Iris pigment epithelial cell (primary cell): ENCODE measurements at places on chromosomes 7 and 10.
A peak's percentile ranks its signal among the peaks of the same experiment; 100 is the strongest.

GRCh38 chr10:25047591-25048301 lies 31.3 kb downstream of the THNSL1 start:
- DNase-seq, result peak; percentile 25

DNA sequence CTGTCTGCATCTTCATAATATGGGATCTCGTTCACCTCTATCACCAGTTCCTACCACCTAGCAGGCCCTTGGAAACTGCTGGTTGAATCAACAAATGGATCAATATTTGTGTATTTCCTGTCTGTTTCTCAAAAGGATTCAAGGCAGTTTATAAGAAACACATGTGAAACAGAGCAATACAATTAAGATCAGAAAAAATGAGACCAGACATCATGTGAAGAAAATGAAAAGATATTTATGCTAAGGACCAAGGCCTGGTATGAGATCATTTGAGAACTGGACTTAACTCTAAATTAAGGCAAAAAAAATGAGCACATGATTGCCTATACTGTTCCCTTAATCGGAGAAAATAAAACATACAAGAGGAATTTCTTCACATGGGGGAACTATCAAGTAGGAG lies 589.0 kb downstream of the SUGCT start:
- DNase-seq, result no peak

DNA sequence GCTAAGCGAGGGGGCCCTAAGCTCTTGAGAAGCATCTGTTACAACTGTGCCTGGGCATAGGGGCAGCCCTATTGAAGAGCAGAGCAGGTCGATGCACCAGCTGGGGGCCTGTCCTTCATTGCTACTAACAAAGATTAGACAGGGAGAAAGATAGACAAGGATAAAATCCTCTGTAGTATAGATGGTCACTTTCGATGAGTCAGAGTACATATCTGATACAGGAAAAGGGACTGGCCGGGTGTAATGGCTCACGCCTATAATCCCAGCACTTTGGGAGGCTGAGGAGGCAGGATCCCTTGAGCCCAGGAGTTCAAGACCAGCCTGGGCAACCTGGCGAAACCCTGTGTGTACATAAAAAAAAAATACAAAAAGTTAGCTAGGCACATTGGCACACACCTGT lies 13.6 kb downstream of the OPTN start:
- no peak for DNase-seq

DNA sequence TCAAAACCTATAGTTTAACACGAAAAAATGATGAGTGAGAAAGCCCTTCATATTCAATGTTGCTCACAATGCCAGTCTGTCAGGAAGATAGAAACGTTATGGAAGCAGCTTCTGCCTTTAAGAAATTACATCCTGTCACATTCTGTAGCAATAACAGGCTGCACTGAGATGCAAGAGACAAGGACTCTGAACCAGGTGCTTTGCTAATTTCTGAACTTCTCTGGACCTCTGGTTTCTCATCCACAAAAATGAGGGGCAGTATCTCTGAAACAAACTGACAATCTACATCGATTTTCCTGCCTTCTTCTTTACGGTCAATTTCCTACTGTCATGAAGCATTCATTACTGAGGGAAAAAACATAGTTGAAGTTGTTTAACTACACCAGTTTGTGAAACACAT lies 234.0 kb downstream of the SNX13 start:
- no peak for DNase-seq

GRCh38 chr7:107870427-107871000 lies 20.5 kb upstream of the DLD start:
- DNase-seq, result no peak

DNA sequence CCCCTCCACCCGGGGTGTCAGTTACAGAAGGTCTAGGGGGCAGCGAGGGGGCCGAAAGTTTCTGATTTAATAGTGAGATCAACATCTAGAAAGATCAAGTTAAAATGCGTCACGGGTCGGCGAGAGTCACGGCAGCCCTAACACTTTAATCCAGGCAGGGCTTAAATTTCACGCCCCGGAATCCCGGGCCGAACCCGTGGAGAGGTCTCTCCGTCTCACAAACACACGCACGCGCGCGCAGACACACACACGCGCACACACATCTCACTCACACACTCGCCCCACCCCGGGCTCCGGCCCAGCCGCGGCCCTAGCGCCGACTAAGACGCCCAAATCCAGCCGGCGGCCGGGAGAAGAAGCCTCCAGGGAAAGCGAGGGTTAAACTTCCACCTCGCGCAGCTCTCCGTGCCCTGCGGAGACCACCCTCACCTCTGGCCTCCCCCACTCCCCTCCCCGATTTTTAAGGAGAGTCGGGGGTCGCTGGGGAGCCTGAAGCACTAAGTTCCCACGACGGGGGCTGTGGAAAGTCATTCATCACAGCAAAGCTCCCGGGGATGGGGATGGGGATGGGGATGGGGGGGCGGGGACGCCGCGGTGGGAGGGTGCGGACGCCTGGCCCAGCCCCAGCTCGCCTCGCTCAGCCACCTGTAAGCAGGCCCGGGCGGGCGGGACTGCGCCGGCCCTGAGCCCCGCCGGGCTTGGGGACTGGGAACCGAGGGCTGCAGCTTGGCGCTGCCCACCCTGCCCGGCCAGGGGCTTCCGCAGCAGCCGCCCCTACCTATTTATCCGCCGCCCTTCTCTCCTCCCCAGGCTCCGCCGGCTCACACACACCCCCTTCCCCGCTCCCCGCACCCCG lies 1.6 kb downstream of the PDGFA start:
- DNase-seq, result peak; percentile 74

- DNase-seq, result no peak
These were observed 8.8 kb downstream of the TDRD1 start for GRCh38 chr10:114188001-114188400.

- peak; percentile 35 for DNase-seq
These were observed 619 bp downstream of the EXOC4 start for GRCh38 chr7:133253519-133253875.

DNA sequence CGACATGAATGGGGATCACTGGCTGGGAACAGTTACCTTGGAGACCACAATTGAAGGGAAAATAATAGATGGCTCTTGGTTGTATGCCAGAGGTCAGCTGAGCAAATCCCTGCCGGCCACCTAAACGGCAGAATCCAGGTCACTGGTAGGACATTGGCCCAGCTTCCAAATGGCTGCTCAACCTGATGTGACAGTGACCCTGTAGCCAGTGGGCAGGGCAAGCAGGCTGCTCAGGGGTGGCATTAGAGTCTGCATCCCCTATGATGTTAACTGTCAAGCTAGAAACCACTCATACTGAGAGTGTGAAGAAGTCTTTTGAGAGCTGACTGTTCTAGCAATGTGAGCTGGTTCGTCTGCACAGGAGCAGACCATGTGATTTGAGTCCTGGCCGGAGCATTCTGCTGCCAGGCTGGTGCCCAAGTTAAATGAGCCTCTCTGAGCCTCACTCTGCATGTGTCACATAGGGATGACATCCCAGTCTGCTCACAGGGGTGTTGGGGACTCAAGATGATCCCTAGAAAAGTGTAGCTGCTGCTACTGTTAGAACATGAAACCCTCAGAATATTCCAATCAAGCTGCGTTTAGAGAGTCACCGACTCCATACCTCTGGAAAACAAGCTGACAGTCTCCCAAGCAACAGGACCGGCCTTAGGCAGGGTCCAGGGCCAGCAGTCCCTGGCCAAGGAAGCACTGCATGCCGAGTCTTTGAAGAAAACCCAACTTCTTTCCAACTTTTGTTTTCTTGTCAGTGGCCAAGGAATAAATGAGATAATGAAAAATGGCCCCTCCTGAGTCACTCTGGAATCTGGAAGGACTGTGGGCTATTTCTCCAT lies 69.7 kb downstream of the VWA2 start:
- peak; percentile 18 for DNase-seq

DNA sequence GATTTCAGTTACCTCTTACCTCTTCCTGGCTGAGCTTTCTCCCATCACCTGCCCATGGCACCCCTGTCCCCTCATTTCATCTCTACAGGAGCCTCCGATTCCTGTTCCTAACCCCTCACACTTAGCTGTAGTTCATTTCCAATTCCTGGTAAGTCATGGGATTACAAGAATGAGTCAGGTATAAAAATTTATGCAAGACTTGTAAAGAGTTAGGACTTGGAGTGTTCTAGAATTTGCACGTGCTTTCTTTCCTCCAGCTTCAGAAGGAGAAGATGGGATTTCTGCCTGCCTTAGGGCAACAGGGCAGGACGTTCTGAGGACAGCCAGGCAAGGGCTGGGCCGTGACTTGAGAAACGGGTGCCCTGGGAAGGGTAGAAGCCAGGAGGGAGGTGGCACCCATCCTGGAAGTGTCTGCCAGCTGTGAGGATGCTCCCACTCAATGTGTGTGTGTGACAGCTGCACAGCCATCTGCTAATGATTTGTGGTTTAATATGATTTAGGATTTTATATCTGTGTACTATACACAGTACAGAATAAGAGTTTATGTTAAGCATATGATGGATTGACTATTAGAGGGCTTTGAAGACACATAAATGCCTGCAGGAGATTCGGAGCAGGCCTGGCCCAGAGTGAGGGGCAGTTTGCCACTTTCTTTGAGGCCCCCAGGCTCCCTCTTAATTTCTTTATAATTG lies 81.5 kb upstream of the VIPR2 start:
- no peak for DNase-seq

DNA sequence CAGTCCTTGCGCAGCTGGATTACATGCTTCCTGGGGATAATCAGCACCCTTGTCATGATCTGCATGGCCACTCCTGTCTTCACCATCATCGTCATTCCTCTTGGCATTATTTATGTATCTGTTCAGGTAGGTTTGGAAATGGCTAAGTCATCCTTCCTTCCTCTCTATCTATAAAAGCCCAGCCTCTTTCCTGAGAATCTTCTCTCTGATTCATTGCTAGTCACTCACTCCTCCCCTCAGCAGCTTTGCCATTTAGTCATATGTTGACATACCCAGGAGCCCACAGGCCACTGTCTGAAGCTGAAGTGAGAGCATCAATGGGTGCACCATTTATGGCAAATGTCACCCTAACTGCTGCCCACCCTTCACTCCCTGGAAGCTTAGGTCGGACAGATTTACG lies 52.0 kb downstream of the ABCC2 start:
- DNase-seq, result peak; percentile 87

DNA sequence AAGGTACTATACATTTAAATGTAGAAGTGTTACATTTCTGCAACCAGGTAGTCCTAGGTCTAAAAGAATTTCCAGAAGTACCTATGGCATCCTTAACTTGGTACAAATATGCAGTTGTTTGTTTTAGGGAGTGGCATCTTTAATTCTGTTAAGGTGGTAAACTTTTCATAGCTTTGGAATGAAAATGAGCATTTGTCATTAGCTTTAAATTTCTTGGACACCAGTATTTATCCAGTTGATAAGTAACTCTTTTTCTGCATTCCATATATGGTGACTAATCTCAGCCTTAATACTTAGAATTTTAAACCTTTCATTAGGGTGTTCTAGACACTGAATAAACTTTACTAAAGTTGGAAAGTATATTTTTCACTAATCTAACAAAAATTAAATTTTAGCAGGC lies 10.8 kb downstream of the SLF2 start:
- no peak for DNase-seq

DNA sequence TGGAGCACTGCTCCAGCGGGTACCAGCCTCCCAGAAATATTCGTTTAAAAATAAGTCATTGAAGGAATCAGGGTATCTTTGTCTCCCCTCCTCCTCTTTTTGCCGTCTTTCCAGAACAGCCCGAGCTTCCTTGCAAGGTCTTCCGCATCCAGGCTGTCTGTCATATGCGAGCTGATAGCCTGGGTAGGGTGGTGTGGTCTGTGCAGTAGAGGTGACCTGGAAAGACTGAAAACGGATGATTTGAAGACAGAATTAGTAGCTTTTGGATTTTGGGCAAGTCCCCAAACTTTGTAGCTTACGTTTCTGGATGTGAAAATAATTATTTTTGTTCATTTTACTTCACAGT lies 480 bp downstream of the VPS50 start:
- DNase-seq, result no peak

DNA sequence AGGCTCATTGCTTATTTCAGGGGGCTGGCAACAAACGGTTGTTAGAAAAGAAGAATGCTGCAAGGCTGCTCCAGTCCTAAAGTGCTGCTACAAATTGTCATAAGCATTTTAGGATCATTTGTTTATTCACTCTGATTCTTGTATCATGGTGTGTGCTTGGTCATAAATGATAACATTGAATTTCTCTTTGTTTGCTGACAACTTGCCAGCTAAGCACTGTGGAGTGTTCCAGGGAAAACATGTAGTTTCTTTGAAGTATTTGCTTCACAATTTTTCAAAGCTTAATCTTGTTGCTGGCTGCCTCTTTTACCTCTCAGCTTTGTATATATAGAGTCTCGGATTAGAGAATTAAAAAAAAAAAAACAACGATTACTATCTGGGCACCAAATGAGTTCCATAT lies 263.0 kb downstream of the PHF14 start:
- no peak for DNase-seq

- no peak for DNase-seq
These were observed 43.0 kb downstream of the VSTM4 start for GRCh38 chr10:49072166-49072885.

GRCh38 chr10:86179153-86179524 lies 187.5 kb downstream of the GRID1 start:
- no peak for DNase-seq

DNA sequence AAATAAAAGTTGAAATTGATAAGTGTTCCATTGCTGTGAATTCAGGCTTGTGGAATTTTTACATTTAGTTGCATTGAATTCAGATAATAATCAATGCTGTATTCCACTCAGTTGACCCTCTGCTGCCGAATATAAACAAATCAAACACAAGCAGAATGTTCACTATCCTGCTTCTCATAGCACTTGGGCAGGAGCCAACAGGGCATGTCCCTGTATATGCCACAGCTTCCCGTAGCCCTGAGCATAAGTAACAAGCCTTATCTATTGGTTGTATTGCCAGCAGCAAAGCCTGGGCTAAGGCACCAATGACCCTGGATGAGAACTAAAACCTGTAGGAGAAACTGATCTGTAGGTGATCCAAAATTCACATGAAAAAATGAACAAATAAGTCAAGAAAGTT lies 145.9 kb downstream of the ARHGAP12 start:
- DNase-seq, result no peak

- DNase-seq, result no peak
These were observed 8.0 kb upstream of the MBL2 start for GRCh38 chr10:52780391-52781155.

DNA sequence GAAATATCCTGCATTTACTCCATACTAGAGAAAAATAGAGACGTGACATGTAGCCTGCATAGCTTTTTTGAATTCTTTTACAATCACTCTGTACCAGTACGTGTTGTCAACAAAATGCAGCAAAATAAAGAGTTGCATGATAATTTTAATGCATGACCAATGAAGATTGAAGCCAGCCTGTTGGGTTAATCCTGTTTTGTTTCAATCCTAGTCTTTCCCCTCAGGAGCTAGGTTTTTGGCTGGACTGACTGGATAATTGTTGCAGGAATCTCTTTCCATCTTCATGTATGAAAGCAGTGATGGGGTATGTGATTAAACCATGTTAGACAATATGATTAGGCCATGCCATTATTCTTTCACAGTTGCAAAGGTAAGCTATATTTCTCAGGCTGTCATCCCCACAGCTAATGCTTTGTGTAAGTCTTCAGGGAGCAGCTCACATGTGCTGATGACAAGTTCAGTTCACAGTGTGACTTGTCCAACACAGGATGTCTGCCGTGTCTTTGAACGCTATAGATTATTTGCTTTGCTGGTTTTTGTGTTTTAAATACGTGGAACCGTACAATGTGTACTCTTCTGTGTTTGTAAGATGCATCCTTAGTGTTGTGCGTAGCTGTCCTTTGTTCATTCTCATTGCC lies 24.4 kb downstream of the PAPSS2 start:
- no peak for DNase-seq
